GM18507 (cell line): ENCODE measurements at places on chromosomes 5 and 9.

- no peak for DNase-seq
Measured at GRCh38 chr5:82388181-82388580, 110.0 kb upstream of the RPS23 start.

GRCh38 chr9:106025453-106025852 is 331.1 kb downstream of the TMEM38B start:
- DNase-seq, result no peak

- no peak for DNase-seq
Measured at GRCh38 chr9:117414220-117414905, 494 bp downstream of the ASTN2 start.

- no peak for DNase-seq
Measured at GRCh38 chr5:2254406-2254805, 371.7 kb upstream of the IRX4 start.

DNA sequence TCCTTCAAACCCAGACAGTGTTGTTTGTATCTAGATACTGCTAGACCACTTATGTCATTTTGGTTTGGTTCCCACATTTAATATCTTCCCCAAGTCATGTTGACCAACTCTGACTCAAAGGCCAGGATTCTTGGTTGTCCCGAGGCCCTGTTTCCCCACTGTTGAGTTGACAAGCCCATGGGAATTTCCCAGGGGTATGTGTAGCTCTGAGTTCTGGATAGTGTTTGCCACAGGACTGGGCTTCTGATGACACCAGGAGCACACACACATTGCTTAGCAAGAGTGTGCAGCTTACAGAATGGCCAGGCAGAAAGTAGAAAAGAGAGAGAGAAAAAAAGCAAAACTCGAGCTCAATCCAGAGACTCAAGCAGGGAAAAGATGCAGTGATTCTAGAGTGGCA is 214.4 kb downstream of the NXNL2 start:
- DNase-seq, result no peak

DNA sequence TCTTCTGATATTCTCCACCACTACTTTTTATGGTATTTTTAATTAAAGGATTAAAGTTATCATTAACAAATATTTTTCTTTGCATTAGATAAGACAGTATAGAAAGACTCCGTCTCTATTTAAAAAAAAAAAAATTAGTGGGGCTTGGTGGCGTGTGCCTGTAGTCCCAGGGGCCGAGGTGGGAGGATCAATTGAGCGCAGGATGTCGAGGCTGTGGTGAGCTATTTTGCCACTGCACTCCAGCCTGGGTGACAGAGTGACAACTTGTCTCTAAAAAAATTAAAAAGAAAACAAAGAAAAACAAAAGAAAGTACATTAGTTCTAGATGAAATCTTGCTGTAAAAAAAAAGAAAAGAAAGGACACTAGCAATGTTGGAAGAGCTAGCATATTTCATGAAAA is 97.4 kb upstream of the IL6ST start:
- no peak for DNase-seq

DNA sequence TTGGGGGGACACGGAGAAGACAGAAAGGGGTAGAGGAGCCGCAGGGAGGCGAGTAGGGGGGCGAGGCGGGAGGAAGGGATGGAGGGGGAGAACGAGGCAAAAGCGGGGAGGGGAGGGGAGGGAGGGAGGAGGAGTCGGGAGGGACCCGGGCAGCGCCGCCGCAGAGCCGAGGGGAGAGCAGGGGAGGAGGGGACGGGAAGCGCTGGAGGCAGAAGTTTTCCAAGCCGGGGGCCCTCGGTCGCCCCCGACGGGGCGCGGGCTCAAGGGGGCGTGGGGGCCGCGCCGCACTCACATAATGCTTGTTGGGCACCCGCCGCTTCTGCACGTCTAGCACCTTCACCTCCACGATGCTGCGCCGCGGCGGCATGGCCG is 353 bp downstream of the SH3PXD2B start:
- DNase-seq, result no peak

- no peak for DNase-seq
Measured at GRCh38 chr5:130102960-130103359, 198.7 kb downstream of the CHSY3 start.
